ENCODE measurements at places on chromosomes 4 and X.
A peak's percentile ranks its signal among the peaks of the same experiment; 100 is the strongest.

DNA sequence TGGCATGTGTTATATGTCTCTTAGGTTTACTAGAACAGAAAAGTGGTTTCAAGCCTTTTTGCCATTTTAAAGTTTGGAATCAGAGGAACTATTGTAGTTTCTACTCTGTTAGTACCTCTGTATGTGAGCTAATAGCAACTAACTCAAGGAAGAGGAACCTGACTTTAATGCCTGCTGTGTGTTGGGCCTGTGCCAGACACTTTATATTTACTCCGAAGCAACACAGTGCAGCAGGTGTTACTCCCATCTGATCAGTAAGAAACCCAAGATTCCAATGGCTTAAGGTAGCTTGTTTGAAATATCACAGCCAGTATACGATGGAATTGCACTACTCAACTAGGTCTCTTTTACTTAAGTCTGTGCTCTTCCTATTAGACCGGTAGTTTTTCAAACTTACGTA lies 79.2 kb downstream of the USP9X start:
- no peak for DNase-seq

DNA sequence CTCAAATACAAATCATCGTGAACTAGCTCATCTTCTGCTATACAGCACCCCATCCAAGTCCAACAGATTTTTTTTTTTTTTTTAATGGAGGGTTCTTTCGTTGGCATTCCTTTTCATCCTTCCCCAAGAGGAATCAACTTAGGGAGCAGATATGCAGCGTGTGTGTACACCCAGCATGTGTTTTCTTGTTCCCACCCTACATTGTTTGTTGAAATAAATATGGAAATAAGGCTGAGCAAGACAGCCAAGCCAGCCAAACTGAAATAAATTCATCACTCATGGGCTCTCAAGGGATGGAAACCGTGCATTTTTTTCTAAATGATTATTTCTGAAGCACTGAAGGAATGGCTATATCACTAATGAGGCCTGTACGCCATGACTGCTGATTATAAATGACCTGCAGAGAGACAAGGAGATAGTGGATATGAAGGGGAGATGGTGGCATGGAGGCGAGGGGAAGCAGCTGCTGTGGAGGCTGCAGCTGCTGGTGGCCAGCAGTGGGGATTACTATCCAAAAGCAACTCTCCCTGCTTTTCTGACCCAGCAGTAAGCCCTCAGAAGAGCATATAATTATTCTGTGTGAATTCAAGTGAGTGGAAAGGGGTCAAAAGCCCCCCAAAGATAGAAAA lies 173.9 kb downstream of the MGST2 start:
- peak; percentile 23 for DNase-seq

- DNase-seq: peak; percentile 86
Measured at GRCh38 chr4:38330321-38330720, 333.7 kb upstream of the KLF3 start.

- DNase-seq: no peak
Measured at GRCh38 chr4:164596927-164597326, 157.0 kb upstream of the SMIM31 start.

DNA sequence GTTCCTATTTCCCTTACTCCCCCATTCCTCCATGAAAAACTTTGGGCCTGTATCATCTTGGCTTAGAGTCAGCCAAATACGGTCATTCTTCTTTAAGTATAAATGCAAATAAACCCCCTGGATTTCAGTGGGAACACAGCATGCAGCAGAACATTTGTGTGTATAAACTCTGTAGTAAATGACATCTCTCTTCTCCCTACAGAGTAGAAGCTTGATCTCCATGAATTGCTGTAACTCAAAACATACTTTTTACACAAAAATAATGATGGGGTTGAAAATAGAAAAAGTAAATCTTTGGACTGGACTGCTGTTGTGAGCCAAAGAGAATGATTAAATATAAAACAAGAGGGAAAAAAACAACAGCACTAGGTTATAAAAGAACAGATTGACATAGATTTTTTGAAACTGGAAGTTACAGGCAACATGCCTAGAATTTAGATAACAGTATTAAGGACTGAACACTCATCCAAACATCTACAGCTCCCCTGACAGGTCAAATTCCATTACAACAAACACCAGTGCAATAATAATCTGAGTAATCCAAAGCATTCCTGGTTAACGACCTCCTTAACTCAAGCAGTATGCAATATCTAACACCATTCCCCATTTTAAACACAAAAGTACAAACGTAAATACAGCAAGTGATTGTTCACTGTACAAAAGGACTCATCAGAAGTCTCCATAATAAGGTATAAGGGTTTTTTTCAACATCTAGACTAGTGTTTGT lies 30.7 kb downstream of the TSPAN5 start:
- no peak for DNase-seq

DNA sequence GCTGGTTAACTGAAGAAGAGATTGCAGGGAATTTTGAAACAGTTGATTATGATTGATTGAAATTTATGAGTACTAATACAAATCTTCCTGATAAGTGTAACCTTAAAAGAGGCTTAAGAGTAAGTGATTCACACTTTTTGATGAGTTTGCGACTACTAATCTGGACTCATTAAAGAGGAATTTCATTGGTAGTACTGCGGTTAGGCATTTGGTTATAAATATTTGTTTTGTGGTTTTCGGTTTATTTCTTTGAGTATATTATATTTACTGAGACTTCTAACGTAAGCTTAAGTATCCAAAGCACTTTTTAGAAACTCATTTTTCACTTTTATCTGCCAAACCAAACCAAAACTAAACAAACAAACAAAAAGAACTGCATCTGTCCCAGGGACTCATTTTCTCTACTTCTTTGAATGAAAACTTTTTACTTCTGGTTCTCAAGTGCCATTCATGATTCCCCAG lies 20.7 kb downstream of the SLIT2 start:
- no peak for DNase-seq

- DNase-seq: no peak
Measured at GRCh38 chr4:6594826-6595355, 19.9 kb downstream of the MAN2B2 start.

- DNase-seq: no peak
Measured at GRCh38 chr4:7194251-7195140, 2.2 kb downstream of the SORCS2 start.

GRCh38 chr4:31573554-31573953 lies 853.4 kb downstream of the PCDH7 start:
- DNase-seq: no peak

GRCh38 chrX:38923451-38923969 lies 122.3 kb downstream of the MID1IP1 start:
- no peak for DNase-seq

DNA sequence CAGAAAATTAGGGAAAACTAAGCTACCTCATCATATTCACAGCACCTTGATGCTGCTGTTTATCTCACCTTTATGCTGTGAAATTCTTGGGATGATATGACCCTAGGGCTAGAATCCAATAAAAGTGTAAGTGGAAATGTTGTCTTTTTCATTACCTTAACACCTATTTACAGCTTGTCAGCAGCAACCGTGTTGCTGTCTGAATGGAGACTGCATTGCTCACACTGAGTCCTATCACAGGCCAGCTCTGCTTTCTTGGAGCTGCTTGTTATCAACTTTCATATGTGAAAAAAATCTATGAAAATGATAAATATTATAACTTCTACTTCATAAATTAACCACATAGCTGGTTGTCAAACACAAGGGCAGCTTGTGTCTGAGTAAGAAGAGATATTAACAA lies 789.5 kb downstream of the TECRL start:
- DNase-seq: no peak

- no peak for DNase-seq
Measured at GRCh38 chrX:27463187-27463586, at the start of gene PPP4R3C. PPP4R3C (minus strand) TSS chrX:27463341; CDS start chrX:27463296, 45 bp downstream.

- no peak for DNase-seq
Measured at GRCh38 chr4:6527259-6527658, 47.7 kb upstream of the MAN2B2 start.

GRCh38 chrX:45811326-45811725 lies 610.6 kb upstream of the DIPK2B start:
- no peak for DNase-seq

- no peak for DNase-seq
Measured at GRCh38 chrX:129646566-129647417, 8.0 kb downstream of the APLN start.

- no peak for DNase-seq
Measured at GRCh38 chr4:62260254-62260653, 1060.1 kb downstream of the ADGRL3 start.

GRCh38 chr4:6087669-6088341 lies 69.6 kb upstream of the C4orf50 start:
- DNase-seq: peak; percentile 67

- no peak for DNase-seq
Measured at GRCh38 chr4:185932491-185932890, 120.5 kb upstream of the SORBS2 start.

- DNase-seq: no peak
Measured at GRCh38 chr4:76987685-76988084, 38.1 kb downstream of the SEPTIN11 start.

GRCh38 chrX:119419146-119419545 lies 20.0 kb downstream of the SLC25A43 start:
- DNase-seq: no peak

DNA sequence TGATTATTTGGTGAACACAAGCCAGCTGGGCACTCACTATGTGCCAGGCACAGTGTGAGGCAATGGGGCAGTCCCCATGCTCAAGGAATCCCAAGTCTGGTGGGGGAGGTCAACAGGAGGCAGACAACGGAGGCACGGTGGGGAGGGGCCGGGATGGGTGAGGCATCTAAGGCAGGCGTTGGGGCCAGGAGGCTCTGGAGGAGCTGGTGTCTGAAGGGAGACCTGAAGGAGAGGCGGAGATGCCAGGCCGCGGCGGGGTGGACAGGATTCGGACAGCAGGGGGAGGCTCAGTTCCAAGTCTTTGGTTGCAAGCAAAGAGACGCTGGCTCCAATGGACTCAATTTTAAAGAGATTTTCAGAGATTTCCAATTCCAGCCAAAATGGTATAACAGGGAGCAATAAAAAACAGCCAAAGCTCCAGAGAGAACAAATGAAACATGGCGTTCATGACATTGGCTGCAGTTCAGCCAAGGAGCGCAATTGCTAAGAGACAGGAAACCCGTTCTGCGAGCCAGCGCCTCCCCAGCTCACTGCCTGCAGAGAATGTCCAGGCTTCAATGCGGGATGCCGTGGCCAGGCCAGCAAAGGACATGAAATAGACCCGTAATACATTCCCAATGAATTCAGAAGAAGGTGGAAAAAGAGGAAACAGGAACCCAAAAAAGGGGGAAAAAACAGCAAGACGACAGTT lies 105.2 kb upstream of the LRPAP1 start:
- DNase-seq: no peak

GRCh38 chr4:184715526-184715925 lies 18.4 kb downstream of the CENPU start:
- no peak for DNase-seq

GRCh38 chr4:145743641-145744040 lies 63.7 kb downstream of the C4orf51 start:
- no peak for DNase-seq

DNA sequence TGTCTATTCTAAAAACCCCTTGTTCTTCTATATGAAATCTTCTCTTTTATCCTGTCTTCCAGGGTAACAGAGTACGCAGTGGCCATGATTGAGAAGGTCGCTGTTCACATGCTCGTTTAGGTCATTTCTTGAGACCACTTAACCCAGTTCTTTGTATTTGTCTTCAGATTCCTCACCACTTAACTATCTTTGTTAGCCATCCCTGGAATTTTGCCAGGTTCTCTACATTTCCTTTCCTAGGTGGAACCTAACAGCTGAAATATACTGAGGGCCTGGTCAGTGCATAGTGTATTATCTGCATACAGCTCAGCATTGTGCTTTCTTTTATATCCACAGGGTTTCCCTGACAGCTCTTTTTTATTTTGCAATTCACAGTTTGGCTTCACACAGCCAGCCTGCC lies 148.9 kb upstream of the GALNT7 start:
- no peak for DNase-seq

- peak; percentile 11 for DNase-seq
Measured at GRCh38 chr4:52957220-52957686, 95.1 kb downstream of the RASL11B start.

DNA sequence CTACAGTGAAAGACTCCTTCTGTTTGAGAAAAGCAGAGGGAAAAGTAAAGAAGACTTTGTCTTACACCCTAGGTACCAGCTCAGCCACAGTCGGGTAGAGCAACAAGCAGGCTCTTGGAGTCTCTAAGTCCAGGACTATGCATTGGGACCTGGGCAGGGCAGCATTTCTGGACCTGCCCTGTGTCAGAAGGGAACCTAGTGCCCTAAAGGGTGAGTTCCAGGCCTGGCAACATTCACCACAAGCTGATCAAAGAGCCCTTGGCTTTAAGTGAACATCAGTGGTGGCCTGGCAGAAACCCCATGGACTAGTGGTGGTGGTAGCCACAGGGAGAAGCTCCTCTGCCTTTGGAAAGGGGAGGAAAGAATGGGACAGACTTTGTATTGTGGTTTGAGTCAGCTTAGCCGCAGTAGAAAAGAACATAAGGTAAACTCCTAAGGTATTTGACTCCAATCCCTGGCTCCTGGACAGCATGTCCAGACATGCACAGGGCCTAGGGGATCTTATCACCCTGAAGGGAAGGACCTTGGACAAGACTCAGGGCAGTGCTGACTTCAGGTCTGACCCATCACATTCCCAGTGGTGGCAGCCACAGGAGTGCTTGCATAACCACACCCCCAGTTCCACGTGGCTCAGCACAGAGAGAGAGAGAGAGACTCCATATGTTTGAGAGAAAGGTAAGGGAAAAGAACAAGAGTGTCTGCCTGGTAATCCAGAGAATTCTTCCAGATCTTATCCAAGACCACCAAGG lies 32.6 kb downstream of the CCDC158 start:
- no peak for DNase-seq

- DNase-seq: no peak
Measured at GRCh38 chrX:69082753-69083150, 82.5 kb downstream of the PJA1 start.

- DNase-seq: no peak
Measured at GRCh38 chr4:122119739-122120138, 32.4 kb upstream of the BLTP1 start.

DNA sequence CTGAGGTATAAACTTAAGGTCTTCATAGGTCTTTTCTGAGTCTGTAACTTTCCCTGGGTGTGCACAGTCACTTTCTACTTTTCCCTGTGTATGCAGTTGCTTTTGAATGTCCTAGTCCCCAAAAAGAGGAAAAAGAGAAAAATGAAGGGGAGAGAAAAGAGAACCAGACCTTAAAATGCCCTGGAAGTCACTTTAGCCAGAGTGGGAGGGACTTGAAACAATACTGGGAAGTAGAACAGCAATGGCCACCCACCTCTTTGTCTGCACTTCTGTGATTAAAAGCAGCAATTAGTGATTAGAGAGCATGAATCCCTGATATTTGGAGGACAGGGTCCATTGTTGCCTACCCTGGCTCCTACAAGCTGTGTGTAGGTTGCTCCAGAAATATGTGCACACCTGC lies 36.1 kb downstream of the ZCCHC13 start:
- DNase-seq: no peak

DNA sequence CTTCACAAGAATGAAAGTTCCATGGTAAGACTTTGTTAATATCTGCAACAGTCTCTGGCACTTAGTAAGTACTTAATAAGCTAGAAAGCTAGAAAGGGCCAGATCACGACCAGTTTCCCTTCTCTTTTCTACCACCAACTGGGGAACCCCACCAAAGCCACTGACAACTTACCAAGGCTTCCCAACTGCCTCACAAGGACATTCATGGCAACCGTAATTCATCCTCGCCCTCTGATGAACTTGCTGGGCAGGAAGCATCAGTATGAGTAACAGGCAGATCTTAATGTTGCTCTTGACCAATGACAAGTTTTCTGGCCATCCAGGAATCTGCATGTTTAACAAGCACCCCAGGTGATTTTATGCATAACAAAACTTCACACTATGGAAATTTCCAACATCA lies 23.2 kb upstream of the ZCCHC13 start:
- no peak for DNase-seq

Measured in SK-N-DZ (cell line).